ENCODE measurements at places on chromosomes 5 and 9.

GRCh38 chr9:104838958-104839357, 75.0 kb downstream of the NIPSNAP3B start:
- H3K27me3 ChIP-seq = no peaks in the 10 kb centered on the region
- peaks cover 8% of the 10 kb centered on the region for H3K4me1 ChIP-seq
- H3K4me3 ChIP-seq = no peak overlapping the region
- H3K36me3 ChIP-seq = peaks cover 3% of the 10 kb centered on the region
- no peak for DNase-seq

GRCh38 chr9:14957109-14957508, 46.9 kb upstream of the FREM1 start:
- H3K4me3 ChIP-seq = no peak overlapping the region
- H3K4me1 ChIP-seq = no peaks in the 10 kb centered on the region
- H3K27ac ChIP-seq = no peak overlapping the region
- H3K27me3 ChIP-seq = no peaks in the 10 kb centered on the region
- no peaks in the 10 kb centered on the region for H3K36me3 ChIP-seq
- no peak for DNase-seq

DNA sequence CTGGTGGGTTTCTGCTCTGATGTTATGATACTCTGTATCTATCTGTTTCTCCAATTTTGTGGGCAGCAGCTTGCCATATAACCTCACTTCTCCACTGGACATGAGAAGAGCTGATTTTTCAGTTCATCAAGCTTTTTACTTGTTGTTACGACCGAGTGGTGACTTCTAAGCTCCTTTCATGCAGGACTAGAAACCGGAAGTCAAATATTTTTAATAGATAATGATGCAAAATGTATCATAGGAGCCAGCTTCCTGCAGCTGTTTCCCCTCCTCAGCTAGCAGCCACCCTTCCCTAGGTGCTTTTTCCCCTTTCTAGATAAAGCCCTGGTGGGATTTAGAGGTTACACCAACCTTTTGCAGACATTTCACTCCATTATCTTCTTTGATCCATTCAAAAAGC, 17.0 kb upstream of the ADAM19 start:
- no peaks in the 10 kb centered on the region for H3K4me1 ChIP-seq
- no peaks in the 10 kb centered on the region for H3K27me3 ChIP-seq
- no peak overlapping the region for H3K4me3 ChIP-seq
- no peaks in the 10 kb centered on the region for H3K36me3 ChIP-seq

DNA sequence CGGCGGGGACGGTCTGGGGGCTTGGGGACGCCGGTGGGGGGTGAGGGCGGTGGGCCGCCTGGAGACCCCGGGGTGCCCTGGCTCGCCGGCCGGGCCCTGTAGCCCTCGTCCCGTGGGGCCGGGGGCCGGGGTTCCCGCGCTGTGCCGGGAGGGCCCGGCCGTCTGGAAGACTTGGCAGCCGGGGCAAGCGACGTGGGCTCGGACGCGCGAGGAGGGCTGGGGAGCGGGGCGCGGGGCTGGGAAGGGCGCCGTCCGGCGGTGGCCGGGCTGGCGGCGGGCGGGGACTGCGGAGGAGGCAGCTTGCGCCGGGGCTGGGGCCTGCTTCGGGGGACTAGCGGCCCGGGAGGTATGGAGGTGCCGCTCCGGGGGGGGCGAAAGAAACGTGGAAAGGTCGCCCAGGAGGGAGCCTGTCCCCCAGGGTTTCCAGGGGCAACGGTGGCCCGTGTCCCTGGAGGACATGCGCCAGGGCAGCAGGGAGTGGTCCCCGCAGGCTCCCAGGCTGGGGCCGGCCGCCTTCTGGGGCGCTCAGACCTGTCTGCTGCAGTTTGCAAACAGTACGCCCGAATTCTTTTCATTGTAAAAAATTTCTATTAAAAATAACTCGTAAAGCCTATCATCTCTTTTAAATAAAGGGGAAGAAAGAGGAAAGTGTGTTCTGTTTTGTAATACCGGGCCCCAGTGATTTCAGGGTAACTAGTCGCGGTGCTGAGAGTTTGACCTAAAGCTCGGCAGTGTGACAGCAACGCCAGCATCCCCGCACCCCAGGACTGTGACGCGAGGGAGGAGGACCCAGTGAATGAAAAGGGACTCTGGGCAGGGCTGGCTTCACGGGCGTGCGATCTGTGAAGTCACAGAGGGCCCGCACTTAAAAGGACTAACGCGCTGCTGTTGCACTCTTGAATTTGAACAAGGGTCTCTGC, 752 bp upstream of the ANKH start:
- peak; percentile 81 for DNase-seq
- no peaks in the 10 kb centered on the region for H3K36me3 ChIP-seq

GRCh38 chr5:32027717-32028458, 146.2 kb downstream of the GOLPH3 start:
- no peaks in the 10 kb centered on the region for H3K36me3 ChIP-seq
- peak overlapping the region; percentile 69 for H3K27ac ChIP-seq
- DNase-seq = peak; percentile 84
- peaks cover 21% of the 10 kb centered on the region for H3K4me1 ChIP-seq
- H3K27me3 ChIP-seq = no peaks in the 10 kb centered on the region

DNA sequence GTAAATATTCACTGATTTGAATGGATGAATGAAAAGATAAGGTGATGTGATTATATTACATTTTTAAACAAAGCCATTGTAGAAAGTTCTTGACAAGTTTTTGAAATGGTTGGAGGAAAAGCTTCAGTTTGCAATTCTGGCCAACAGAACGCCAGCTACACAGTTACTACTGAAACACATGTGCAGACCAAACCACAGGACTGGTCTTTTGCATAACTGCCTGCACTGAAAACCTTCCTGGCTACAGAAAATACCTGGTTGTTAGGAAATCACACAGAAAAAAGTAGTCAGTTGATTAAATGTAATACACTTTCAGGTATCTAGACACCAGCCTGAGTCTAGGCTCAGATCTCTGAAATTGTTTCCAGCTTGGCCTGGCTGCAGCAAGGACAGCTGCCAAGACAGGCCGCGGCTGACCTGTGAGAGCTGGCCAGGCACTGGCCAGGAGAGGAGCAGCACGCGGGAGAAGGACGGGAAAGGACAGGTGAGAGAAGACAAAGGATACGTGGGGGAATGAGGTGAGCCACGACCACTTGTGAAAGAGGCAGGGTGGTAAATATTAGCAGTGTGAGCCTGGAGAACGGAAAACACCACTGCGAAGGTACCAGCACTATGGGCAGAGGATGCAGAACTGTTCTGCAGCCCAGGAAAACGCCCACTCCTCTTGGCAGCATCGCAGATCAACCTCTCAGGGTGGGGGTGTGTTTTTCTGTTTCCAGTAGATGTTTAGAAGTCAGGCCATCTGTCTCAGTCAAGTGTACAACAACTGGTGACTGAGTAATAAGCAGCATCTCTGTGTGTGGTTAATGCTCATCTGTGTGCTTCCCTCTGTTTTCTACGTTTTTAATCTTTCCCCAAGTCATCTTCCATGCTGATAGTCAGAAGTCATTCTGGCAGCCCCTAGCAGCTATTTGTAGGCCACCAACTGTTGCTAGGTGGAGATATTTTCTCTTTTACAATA, 137.4 kb downstream of the SCAMP1 start:
- no peak overlapping the region for H3K4me3 ChIP-seq
- H3K36me3 ChIP-seq = no peaks in the 10 kb centered on the region
- peaks cover 30% of the 10 kb centered on the region for H3K4me1 ChIP-seq
- H3K27me3 ChIP-seq = no peaks in the 10 kb centered on the region
- H3K27ac ChIP-seq = no peak overlapping the region

DNA sequence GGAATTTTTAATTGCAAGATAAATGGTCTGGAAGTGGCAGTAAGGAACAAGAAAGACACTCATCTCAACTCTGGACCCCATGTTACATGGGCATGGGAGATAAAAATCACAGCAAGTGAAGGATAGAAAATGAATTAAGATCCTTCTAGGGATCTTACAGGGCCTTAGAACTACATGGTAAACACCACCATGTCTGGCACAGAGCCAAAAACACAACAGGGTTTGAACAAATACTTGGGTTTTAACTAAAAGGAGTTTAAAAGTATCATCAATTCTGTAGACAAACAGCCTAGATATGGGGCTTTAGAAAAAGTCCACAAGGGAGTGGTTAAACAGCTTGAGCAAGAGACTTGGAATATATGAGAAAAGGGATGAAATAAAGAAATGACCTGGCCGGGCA, 366.4 kb downstream of the ARL15 start:
- no peaks in the 10 kb centered on the region for H3K4me1 ChIP-seq
- H3K27me3 ChIP-seq = no peaks in the 10 kb centered on the region
- no peak overlapping the region for H3K27ac ChIP-seq

GRCh38 chr9:118665226-118665919, 703.9 kb downstream of the BRINP1 start:
- no peaks in the 10 kb centered on the region for H3K36me3 ChIP-seq
- H3K4me3 ChIP-seq = no peak overlapping the region
- no peaks in the 10 kb centered on the region for H3K4me1 ChIP-seq
- no peak for DNase-seq
- H3K27me3 ChIP-seq = no peaks in the 10 kb centered on the region

- no peak overlapping the region for H3K4me3 ChIP-seq
- peaks cover 3% of the 10 kb centered on the region for H3K4me1 ChIP-seq
- no peak overlapping the region for H3K27ac ChIP-seq
These were observed 174.0 kb downstream of the PALM2AKAP2 start for GRCh38 chr9:109953813-109954497.

DNA sequence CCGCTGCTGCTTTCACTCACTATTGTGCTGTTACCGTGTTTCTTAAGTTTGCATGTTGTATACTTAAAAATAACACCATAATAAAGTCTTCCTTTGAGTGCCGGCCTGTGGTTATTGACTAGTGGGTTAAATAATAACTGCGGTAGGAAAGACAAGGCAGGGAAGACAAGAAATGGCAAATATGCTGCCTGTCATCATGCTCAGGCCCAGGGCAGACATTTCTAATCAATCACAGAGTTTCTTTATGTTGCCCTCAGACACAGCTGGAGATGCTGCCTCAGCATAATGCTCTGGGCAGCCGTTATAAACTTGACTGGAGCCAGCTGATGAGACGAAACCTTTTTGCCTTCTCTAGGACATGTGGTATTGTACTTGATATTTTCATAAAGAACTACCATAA, 215.0 kb downstream of the GAPVD1 start:
- H3K27ac ChIP-seq = peak overlapping the region; percentile 44
- peaks cover 20% of the 10 kb centered on the region for H3K4me1 ChIP-seq
- H3K4me3 ChIP-seq = no peak overlapping the region
- peak; percentile 23 for DNase-seq

- H3K27ac ChIP-seq = no peak overlapping the region
- H3K27me3 ChIP-seq = no peaks in the 10 kb centered on the region
- DNase-seq = no peak
- H3K4me3 ChIP-seq = no peak overlapping the region
- H3K36me3 ChIP-seq = no peaks in the 10 kb centered on the region
- no peaks in the 10 kb centered on the region for H3K4me1 ChIP-seq
These were observed 342.8 kb downstream of the TMEM167A start for GRCh38 chr5:82734347-82734746.

GRCh38 chr5:136057401-136058038, 28.7 kb downstream of the TGFBI start:
- no peak overlapping the region for H3K4me3 ChIP-seq
- peaks cover 48% of the 10 kb centered on the region for H3K4me1 ChIP-seq
- H3K36me3 ChIP-seq = no peaks in the 10 kb centered on the region
- DNase-seq = no peak
- peak overlapping the region; percentile 93 for H3K27ac ChIP-seq
- H3K27me3 ChIP-seq = no peaks in the 10 kb centered on the region

- DNase-seq = no peak
- H3K27me3 ChIP-seq = no peaks in the 10 kb centered on the region
- no peaks in the 10 kb centered on the region for H3K36me3 ChIP-seq
- no peaks in the 10 kb centered on the region for H3K4me1 ChIP-seq
- no peak overlapping the region for H3K4me3 ChIP-seq
These were observed 43.1 kb downstream of the PTCD2 start for GRCh38 chr5:72363166-72363802.

DNA sequence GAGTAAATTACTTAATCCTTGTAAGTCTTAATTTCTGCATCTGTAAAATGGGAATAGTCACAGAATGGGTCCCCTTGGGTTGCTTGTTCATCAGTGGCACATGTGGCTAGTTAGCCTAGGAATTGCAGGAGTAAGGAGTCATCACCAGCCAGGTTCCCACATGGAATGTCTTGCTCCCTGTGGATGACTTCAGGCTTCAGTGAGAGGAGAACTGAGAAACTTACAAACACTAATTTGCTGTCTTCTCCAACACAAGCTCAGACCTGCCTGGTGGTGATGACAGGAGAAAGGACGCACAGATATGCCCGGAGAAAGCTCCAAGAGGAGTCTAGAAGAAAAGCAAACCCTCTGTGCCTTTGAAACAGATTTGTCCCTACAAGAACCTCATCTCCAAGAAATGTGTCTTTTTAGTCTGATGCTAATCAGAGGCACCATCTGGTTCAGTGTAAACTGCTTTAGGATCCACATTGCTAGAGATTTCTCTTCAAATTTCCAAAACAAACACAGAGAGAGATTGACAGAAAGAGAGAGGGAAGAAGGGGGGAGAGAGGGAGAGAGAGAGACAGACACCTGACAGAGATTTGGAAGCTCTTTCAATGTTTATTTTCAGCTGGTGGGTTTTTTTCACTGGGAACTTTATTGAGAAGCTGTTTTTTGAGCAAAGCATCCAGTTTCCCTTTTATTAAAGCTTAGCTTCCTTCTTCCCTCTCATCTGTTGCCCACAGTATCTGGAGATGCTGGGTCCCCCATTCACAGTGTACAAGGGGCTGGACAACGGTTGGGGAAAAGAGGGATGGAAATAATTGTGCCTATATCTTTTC, 128.3 kb downstream of the DOCK2 start:
- no peak for DNase-seq
- H3K36me3 ChIP-seq = no peaks in the 10 kb centered on the region
- no peak overlapping the region for H3K4me3 ChIP-seq
- no peaks in the 10 kb centered on the region for H3K27me3 ChIP-seq
- no peaks in the 10 kb centered on the region for H3K4me1 ChIP-seq

GRCh38 chr5:103217101-103217500, 41.5 kb upstream of the MACIR start:
- DNase-seq = no peak
- H3K36me3 ChIP-seq = no peaks in the 10 kb centered on the region
- H3K4me1 ChIP-seq = no peaks in the 10 kb centered on the region
- peak overlapping the region; percentile 78 for H3K27ac ChIP-seq

DNA sequence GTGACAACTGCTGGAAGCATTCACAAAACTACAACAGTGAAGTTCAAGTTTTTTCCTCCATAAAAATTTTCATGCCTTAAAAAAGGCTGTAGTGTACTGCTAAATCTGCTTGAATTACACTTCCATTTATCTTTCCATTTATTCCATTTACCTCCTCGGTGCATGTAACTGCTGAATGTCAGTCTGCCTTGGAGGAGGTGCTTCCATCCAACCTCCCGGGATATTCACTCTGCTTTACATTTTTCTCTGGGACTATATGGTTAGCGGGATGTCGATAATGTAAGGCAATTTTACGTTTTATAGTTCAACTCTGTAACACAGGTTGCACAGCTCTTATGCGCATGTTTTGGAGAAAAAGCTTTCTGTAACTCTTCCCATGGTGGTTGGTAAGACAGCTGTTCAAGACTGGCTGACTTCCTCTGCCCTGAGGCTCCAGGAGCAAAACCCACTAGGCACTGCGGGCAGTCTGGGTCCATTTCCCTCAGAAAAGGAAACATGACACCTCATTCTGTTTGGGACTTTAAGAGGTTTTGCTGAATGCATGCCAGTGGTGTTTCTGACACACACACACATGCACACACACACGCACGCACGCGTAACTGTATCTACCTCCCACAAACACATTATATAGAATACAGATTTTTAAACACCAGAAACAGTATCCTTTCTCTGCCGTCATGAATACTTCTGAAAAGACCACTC, 66.1 kb downstream of the SPTLC1 start:
- peak overlapping the region; percentile 66 for H3K27ac ChIP-seq
- no peaks in the 10 kb centered on the region for H3K4me1 ChIP-seq
- H3K27me3 ChIP-seq = no peaks in the 10 kb centered on the region
- H3K4me3 ChIP-seq = no peak overlapping the region
- H3K36me3 ChIP-seq = no peaks in the 10 kb centered on the region

Data from hepatocyte (in vitro differentiated cells).